ENCODE measurements at places on chromosomes 7 and 10.

DNA sequence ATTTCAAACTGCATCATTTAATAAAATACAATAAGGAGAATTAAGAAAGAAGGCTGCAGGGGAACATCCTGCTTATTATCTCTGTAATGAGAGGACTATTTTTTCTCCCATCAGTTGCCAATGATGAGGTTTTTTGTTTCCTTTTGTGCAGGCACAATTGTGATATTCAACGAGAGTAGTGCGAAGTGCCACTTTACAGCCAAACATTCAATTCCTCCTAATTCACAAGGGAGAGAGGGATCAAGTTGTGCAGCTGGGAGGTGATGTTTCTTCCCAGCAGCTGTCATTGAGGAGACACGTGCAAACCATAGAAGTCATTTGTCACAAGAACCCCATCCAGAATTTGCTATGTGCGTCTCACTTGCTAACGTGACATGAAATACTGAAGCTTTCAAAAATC, 81.6 kb upstream of the ICA1 start:
- DNase-seq, result peak; percentile 93

DNA sequence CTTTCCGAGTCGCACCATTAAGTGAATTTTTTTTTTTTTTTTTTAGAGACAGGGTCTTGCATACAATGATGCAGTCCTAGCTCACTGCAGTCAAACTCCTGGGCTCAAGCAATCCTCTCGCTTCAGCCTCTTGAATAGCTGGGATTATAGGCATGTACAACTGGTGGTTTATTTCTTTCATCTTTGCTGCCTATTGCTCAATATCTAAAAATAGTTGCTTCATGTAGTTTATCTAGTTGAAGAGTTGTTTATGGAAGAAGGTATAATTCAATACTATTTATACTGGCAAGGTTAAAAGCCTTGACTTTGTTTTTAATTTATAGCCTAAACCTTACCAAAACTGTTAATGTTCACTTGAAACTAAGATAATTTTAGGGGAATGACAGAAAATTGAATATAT, 66.9 kb downstream of the SEMA3D start:
- DNase-seq, result no peak

DNA sequence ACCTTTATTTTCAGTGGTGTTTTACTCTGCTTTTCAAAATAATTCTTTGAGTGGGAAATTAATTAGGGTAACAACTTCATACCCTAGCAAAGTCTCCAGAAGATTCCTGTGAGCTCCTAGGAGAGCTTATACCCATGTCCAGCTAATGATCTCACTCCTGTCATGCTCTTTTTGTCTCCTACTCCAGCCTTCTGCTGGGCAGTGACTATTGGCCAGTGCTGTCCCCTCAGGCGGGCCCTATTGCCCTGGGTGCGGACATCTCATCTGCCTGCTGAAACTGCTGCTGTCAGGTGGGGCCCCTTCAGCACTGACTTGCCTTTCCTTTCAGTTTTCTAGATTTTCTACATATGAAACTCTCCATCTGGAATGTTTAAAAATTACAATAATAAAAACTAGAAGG, 80.3 kb downstream of the EBLN1 start:
- DNase-seq, result no peak

GRCh38 chr10:112140110-112140970, 43.2 kb downstream of the GPAM start:
- peak; percentile 31 for DNase-seq

DNA sequence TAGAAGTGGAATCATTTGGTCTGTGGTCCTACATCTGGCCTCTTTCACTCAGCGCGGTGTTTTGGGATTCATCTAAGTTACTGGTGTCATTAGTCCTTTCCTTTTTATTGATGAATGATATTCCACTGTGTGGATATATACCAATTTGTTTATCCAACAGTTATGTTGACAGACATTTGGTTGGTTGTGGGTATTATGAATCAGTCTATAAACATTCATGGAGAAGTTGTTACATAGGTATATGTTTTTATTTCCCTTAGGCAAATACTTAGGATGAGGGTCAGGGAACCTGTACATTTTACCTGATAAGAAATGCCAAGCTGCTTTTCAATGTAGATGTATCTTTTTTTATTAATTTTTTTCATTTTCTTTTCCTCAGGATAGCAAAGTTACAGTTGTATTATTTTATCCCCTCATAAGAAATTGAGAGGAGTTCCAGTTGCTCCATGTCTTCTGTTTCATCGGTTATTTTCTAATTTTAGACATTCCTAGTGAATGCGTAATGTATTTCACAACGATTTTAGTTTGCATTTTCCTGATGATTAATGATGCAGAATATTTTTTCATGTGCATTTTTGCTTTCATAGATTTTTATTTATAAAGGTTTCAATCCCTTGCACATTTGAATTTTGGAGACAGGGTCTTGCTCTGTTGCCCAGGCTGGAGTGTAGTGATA, 203.8 kb upstream of the SH2B2 start:
- no peak for DNase-seq

GRCh38 chr7:16559497-16560179, 33.0 kb downstream of the LRRC72 start:
- DNase-seq, result no peak

GRCh38 chr10:58320351-58321049, 14.3 kb upstream of the UBE2D1 start:
- no peak for DNase-seq

GRCh38 chr7:10677668-10678232, 295.9 kb upstream of the PHF14 start:
- DNase-seq, result no peak

DNA sequence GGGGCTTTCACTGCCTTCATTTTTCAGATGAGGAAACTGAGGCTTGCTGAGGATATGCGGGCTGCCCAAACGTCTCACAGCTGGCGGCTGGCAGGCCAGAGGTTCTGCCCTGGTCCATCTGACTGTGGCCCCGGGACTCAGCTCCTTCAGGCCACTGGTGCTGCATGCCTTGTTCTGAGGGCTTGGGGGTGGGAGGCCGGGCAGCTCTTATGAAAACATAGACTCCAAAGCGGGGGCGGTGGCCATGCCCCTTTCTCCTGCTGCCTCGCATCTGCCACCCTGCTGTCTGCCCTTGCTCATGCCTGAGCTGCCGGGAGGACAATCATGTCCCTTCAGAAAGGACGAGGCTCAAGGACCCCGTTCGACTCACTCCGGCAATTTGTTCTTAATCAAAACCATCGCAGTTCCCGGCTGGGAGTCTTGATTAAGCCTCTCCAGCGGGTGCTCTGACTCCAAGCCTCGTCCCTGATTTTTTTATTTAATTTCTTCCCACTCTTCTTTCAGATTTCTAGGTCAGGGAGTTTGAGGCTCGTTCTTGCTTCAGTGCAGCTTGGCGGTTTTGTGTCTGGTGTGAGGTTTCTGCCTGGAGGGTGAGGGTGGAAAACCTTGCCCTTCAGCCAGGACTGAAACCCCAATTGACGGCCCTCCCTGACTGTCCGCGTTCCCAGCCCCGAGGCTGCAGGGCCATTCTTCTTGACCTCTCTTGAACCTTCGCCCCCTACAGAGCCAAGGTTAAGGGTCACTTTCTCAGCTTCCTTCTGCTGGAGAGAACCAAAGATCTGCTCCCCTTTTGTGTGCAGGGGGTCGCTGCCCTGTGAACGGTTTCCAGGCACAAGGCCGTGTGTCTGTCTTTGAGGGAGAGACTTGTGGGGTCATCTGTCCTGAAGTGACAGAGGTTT, 120.8 kb downstream of the DNAJB6 start:
- no peak for DNase-seq

DNA sequence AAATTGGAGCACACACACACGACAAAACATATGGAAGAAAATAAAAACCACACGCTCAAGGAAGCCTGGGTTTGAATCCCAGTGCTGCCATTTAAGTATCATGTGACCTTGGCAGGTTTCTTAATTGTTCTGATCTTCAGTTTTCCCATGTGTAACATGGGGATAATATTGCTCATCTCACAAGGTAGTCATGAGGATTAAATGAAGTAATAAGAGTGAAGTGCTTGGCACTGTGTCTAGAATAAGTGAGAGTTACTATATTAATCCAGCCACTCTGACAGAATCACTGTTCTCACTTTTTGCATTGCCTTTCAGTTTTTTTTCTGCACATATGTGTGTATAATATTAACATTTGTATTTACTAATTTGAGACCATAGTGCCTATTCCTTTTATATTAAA, 43.3 kb downstream of the GOLGA7B start:
- DNase-seq, result no peak

GRCh38 chr7:91089382-91089963, 174.8 kb upstream of the FZD1 start:
- DNase-seq, result peak; percentile 51

- no peak for DNase-seq
Observed at GRCh38 chr10:10872764-10873163, 144.9 kb upstream of the CELF2 start.

GRCh38 chr7:18468795-18469194, 26.8 kb upstream of the HDAC9 start:
- no peak for DNase-seq

DNA sequence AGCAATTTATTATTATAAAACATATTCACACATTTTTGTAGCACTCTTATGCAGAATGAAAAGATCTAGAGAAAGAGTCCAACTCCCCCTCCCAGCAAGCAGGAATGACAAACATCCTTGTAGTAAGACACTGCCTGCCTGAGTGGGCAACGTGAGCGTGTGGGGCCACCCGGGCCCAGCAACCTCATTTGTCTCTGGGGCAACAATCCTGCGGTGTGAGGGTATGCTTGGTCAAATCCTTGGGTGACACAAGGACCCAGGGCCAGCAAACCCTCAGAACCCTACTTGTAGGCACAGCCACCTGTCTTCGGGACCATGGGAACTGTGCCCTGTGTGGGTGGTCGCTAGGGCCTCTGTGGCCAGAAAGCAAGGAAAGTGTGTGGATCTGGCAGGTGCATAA, 10.7 kb downstream of the RHEB start:
- DNase-seq, result no peak

GRCh38 chr7:135160858-135161653, 9.5 kb downstream of the CYREN start:
- no peak for DNase-seq

- no peak for DNase-seq
Observed at GRCh38 chr7:151207315-151207714, 3.0 kb downstream of the H2BK1 start.

GRCh38 chr7:110090110-110090820, 1000.7 kb upstream of the LRRN3 start:
- no peak for DNase-seq

- peak; percentile 9 for DNase-seq
Observed at GRCh38 chr7:33792547-33793105, 112.7 kb upstream of the BMPER start.

- no peak for DNase-seq
Observed at GRCh38 chr7:151565541-151565940, 45.8 kb upstream of the RHEB start.

GRCh38 chr7:5708271-5708670, 73.2 kb downstream of the RNF216 start:
- DNase-seq, result no peak

- no peak for DNase-seq
Observed at GRCh38 chr10:61423178-61423577, 30.0 kb downstream of the TMEM26 start.

GRCh38 chr10:86547296-86547695, 25.7 kb upstream of the WAPL start:
- DNase-seq, result no peak

- DNase-seq, result peak; percentile 44
Observed at GRCh38 chr10:102678842-102679289, 34.6 kb downstream of the TRIM8 start.

DNA sequence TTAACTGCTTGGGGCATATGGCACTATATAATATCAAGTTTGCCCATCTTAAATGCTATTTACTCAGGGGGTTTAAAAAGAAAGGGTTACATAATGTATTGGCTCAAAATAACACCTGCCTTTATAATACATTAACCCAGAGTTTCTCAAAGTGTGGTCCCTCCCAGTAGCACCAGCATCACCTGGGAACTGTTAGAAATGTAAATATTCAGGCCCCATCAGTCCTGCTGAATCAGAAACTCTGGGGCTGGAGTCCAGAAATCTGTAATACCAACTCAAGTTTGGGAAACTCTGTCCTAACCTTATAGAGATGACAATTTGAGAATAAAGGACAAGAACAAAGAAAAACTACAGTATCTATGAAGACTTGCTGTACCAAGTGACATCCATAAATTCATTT, 270.7 kb downstream of the PARD3 start:
- DNase-seq, result no peak

DNA sequence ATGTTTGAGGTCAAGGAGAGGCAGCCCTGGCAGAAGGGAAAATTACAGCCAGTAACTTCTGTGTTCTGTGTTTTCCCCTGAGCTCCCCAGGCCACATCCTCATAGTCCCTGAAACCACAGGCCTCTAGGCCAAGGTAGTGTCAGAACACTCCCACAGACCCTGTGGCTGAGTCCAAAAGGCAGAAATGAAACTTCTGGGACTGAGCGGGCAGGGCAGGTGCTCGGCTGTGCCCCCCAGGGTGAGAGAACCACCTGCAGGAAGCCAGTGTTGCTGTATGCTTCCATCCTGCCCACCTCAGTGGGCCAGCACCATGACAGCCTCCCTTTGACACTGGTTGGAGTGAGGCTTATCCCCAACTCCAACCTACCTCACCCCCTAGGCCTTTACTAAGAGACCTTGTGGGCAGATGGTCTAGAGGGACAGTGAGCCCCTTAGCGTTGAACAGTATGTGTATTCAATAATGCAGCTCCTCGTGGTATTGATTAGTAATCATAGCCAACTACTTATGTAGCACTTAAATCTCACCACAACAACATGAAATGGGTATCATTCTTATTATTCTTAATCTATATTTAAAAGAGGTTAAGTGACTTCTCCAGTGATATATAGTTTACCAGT, 30.3 kb downstream of the PIK3CG start:
- no peak for DNase-seq

DNA sequence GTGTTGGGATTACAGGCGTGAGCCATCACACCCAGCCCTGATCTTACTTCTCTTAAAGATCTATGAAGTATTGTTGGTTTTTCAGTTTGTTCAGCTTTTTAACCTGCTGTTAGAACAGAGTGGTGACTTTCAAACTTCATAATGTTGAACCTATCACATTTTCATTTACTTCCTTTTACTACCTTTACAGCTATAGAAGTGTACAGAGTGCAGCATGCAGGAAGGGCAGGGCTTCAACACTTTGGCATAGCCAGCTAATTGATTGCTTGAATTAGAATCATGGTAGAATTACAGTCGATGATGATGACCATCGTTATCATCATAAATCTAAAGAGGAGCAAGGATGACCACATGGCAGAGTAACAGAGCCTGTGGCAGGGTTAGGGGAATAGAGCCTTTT, 55.5 kb downstream of the AOAH start:
- DNase-seq, result no peak

GRCh38 chr7:90688810-90689209, 92.7 kb downstream of the CDK14 start:
- no peak for DNase-seq

GRCh38 chr10:86855513-86855912, 99.1 kb downstream of the BMPR1A start:
- DNase-seq, result no peak

DNA sequence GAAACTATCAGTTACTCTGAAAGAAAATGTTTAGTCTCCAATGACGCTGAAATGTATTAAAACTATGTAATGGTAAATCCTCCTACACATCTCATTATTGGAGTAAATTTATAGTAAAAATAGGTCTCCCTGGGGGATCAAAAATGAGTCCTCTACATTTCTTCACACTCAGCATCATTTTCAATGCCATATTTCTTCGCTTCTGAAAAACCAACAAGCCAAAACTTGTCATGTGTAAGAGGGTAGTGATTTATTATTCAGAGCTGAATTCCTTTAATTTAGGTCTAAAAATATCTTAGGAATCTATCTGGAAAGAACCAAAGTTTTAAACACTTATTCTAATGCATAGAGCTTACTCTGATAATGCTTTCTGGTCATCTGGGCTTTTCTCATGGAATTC, 3.0 kb downstream of the PDK4 start:
- DNase-seq, result no peak

GRCh38 chr10:14658331-14659127, 116.2 kb downstream of the FAM107B start:
- no peak for DNase-seq

All from NCI-H748 treated with DMSO at 0.1 percent for 48 hours (cell line).